Glutamatergic neuron (in vitro differentiated cells): ENCODE measurements at places on chromosomes 6 and 20.

- DNase-seq, result no peak
Observed at GRCh38 chr6:18632670-18633410, 245.7 kb downstream of the RNF144B start.

GRCh38 chr6:98590997-98591396 lies 243.4 kb upstream of the POU3F2 start:
- DNase-seq, result no peak

- DNase-seq, result no peak
Observed at GRCh38 chr20:62659488-62660239, 17.4 kb downstream of the SLCO4A1 start.

- no peak for DNase-seq
Observed at GRCh38 chr6:36113703-36114102, 16.6 kb upstream of the MAPK13 start.

- no peak for DNase-seq
Observed at GRCh38 chr6:53792016-53792415, 2.8 kb upstream of the LRRC1 start.

DNA sequence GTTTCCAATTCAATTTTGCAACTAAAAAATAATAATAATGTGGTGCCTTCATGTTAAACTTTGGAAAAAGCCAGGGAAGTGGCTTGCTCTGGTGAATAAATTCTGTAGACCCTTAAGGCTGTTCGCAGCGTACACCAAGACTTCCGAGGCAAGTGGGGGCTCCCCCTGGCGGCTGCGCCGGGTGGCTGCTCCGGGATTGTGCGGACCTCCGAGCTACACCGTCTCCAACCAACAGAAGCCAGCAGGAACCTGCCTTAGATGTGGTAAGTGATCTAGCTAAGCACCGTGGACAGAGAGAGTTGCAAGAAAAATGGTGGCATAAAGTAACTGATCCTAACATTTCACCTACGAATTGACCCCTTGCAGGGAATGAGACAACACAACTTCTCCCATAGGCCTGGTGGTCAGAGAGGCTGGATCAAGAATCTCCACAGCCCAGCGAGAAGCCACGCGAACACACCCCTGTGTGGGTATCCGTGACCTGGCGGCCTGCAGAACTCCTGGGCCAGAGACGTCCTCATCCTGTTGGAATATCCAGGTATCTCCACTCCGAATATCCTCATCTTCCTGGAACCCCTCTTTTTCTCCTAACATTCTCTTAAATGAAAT lies 69.6 kb downstream of the TBXT start:
- peak; percentile 91 for DNase-seq

DNA sequence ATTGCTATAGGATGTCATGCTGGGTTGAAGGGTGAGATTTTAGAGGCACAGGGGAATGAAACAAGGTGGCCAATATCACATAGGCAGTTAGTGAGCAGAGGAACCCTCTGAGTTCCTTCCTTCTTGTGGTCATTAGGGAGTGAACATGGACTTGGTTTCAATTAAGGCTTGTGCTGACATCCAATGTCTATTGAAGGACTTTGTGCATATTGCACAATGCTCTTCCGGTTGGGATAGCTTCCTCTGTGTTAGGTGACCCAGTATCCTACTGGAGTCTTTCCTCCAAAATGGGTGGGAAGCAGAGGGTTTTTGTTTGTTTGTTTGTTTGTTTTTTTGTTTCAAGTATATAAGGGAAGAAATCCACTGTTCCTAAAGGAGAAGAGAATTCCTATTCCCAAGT lies 98.5 kb downstream of the HDGFL1 start:
- DNase-seq, result no peak

GRCh38 chr6:33426590-33427511 lies 7.0 kb downstream of the SYNGAP1 start:
- DNase-seq, result no peak

- DNase-seq, result no peak
Observed at GRCh38 chr6:119277052-119277451, 72.5 kb downstream of the MAN1A1 start.

DNA sequence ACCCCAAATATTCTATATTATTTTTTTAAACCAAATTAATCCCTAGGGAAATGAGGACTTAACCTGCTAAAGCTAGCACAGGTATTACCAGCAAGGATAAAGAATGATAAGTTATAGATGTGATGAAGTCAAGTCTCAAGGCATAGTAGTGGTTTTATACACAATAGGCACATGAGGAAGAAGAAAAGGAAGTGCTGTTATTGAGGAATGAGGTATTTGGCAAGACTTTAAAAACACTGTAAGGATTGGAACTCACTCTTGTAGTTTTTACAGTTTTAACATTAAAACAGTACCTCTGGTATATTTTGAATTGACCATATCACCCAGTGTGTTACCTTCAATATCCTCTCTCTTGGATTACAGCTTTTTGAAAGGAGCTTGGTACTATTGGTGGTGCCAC lies 54.6 kb downstream of the PHF3 start:
- no peak for DNase-seq

- peak; percentile 71 for DNase-seq
Observed at GRCh38 chr6:36666826-36667591, 11.5 kb upstream of the CDKN1A start.

DNA sequence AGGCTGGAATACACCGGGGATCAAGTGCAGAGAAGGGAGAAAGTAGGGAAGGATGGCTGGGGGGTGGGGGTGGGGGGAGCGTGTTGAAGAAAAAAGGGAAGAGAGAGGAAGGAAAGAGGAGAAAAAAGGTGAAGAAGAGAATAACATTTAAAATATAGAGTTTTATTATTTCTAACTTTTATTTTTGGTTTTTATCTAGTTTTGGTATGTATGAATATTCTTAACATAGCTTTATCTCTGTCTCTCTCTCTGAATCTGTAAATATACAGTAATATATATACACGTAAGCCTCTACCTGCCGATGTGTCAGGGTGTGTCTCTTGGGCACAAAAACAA lies 30.0 kb downstream of the HLA-F start:
- DNase-seq, result no peak

GRCh38 chr20:21358737-21359136 lies 38.6 kb downstream of the NKX2-4 start:
- no peak for DNase-seq

- DNase-seq, result no peak
Observed at GRCh38 chr20:15362849-15363248, 1025.4 kb upstream of the FLRT3 start.

GRCh38 chr6:166776571-166776970 lies 149.5 kb upstream of the RPS6KA2 start:
- no peak for DNase-seq

GRCh38 chr6:45808917-45809316 lies 206.7 kb downstream of the CLIC5 start:
- no peak for DNase-seq

- DNase-seq, result no peak
Observed at GRCh38 chr6:69894578-69895347, 28.4 kb downstream of the COL19A1 start.

GRCh38 chr6:4287372-4287771 lies 152.0 kb upstream of the ECI2 start:
- no peak for DNase-seq

GRCh38 chr6:17987697-17988421 lies 424 bp upstream of the KIF13A start:
- DNase-seq, result peak; percentile 60

DNA sequence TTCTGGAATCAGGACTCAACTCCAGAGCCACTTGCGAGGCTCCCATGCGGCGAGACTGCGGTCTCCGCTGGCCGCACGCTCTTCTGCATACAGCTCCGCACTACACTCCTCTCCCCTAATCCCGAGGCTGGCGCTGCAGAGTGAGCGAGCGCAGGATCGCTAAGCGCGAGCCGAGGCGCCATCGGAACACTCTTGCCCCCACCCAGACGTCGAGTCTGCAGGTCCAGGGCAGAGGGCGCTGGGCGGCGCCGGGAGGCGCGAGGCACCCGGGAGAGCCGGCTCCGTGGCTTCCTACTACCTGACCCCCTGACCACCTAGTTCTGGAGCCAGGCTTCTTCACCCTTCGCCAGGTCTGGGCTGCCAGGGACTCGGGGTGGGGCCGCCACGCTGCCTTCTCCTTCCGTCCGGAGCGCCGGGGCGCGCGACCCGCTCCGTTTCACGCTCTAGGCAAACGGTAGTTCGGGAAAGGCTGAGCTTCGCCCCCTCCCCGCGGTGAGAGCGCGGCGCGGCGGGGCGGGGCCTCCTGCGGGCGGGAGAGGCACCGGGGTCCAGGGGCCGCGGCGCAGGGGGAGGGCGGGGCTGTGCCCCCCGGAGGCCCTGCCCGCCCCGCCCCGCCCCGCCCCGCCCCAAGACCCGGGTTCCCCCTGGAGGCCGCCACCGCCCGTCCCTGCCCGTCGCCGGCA lies 5.4 kb upstream of the TUBB2A start:
- DNase-seq, result peak; percentile 83

- DNase-seq, result no peak
Observed at GRCh38 chr20:8151372-8151771, 19.3 kb downstream of the PLCB1 start.

GRCh38 chr6:21406316-21406715 lies 187.2 kb upstream of the SOX4 start:
- no peak for DNase-seq

DNA sequence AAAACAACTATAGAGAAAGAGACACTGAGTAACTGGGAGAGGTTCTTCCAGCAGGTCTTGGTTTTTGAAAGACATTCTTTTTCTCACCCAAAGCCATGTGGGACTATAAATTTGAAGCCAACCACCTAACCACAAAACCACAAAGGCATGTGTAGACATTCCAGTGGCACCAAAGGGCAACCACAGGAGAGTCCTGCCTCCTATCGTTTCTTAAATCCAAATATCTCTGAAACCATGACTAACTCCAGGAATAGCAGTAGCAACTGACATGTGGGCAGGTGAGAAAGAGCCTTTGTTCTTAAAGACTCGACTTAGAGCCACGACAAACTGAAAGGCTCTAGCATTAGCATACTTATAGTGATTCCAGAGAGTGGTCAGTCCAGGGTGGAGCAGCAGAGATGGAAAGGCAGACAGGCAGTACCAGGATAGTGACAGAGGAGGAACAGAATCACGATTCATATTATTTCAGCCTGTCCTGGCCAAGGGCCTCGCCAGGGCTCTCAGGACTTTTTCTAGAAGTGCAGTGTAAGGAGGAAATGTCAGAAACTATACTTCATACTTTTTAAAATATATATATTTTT lies 9.4 kb upstream of the COL9A1 start:
- no peak for DNase-seq

- no peak for DNase-seq
Observed at GRCh38 chr6:13990796-13991195, 66.0 kb downstream of the RNF182 start.

- DNase-seq, result peak; percentile 43
Observed at GRCh38 chr20:58596750-58597248, 54.3 kb upstream of the STX16 start.

DNA sequence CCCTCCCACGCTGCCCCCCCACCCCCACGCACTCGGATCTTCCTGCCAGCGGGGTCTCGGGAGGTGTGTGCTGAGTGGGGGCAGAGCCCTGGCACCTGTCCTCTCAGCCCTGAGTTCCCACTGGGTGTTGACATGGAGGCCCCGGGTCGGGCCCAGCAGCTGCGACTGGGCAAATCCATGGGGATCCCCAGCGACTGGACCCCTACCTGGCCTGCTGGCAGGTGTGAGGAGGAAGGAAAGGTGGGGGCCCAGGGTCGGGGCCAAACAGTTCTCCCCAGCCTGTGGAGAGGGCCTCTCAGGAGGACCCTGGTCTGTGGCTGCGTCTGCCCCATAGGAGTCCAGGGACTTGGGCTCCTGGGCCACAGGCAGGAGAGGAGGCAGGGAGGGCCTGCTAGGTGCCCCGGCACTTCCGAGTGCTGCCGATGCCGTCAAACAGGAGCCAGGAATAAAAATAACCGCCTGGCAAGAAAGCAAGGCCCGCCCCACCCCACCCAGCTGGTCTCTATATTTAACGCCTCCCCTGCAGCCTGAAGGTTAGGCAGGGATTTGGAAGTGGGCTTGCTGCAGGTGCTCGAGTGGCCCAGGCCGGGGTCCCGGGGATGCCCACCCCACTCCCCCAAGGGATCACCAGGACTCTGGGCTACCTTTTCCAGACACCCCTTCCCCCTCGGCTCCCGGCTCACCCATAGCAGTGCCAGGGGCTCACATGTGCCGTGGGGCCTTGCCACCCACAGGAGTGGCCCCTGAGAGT lies 1.4 kb upstream of the EEF1A2 start:
- DNase-seq, result no peak

DNA sequence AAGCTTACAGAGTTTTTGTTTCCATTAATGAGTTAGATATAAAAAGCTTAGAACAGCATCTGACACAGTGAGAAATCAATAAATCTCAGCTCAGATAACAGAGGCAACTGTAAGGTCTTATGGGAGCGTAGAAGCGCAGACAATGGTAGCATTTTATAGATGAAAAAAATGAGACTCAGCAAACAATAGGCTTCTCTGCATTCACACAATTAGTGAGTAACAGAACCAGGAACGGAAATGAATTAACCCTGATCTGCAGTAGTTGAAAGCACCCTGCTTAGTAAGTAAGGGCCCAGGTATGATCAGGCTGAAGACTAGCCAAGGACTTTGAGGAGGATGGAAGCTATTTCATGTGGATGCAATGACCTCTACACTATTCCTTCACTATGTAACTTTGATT lies 147.2 kb upstream of the EYA4 start:
- DNase-seq, result no peak

- no peak for DNase-seq
Observed at GRCh38 chr6:52759085-52759484, 4.2 kb downstream of the GSTA2 start.

DNA sequence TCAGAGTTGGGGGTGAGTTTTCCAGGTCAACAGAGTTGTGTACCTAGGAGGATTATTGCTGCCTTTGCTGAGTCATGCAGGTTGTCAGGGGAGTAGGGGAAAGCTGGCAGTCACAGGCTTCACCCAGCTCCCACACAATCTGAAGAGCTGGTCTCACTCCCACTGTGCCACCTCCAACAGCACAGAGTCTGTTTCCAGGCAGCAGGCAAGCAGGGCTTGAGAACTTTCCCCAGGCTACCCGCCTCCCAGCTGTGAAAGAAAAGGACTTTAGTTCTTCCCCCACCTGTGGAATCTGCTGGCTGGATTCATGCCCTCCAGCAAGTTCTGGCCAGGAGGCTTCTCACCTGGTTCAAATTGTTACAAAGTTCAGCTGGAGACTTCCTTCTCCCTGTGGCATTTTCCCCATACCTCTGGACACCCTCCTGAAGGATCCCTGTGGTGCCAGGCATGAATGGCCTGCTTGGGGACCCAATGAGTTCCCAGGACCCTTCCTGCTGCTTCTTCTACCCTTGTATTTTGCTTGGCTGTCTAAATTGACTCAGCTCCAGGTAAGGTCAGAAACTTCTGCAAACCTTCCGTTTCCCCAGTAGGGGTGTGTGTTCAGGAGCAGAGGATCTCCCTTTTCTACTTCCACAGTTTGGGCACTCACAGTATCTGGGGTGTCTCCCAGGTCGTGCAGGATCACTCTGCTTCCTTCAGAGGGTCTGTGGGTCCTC lies 378.1 kb upstream of the MAN1A1 start:
- no peak for DNase-seq

- no peak for DNase-seq
Observed at GRCh38 chr6:50271817-50272216, 222.1 kb upstream of the DEFB112 start.

GRCh38 chr6:128827675-128828464 lies 55.1 kb upstream of the LAMA2 start:
- DNase-seq, result no peak

GRCh38 chr6:125738276-125738675 lies 11.2 kb upstream of the HEY2 start:
- no peak for DNase-seq
